ENCODE measurements at places on chromosomes 7 and 10.

- DNase-seq, result no peak
Measured at GRCh38 chr7:960269-960871, 5.9 kb upstream of the ADAP1 start.

DNA sequence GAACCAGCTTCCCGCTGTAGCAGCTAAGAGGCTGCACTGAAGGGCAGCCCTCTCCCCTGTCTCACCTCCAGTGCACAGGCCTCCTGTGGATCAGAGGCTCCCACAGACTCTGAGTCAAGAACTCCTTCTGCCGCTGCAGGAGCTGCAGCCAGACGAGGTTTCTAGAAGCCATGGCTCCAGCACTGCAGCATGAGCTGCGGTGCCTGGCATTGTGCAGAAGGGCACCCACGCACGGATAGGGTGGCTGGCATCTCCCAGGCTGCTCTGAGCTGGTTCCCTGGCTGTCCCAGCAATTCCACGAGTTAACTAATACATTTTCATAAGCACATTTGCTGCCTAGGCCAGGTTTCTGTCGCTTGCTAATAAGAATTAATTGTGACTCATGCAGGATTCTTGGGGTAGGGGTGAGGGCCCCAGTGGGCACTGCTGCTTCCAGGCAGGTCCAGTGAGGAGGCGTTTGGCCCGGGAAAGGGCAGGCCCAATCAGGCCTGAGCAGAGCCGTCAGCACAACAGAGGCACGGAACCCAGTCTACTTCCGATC, 594.2 kb downstream of the DNAJB6 start:
- no peak for DNase-seq

DNA sequence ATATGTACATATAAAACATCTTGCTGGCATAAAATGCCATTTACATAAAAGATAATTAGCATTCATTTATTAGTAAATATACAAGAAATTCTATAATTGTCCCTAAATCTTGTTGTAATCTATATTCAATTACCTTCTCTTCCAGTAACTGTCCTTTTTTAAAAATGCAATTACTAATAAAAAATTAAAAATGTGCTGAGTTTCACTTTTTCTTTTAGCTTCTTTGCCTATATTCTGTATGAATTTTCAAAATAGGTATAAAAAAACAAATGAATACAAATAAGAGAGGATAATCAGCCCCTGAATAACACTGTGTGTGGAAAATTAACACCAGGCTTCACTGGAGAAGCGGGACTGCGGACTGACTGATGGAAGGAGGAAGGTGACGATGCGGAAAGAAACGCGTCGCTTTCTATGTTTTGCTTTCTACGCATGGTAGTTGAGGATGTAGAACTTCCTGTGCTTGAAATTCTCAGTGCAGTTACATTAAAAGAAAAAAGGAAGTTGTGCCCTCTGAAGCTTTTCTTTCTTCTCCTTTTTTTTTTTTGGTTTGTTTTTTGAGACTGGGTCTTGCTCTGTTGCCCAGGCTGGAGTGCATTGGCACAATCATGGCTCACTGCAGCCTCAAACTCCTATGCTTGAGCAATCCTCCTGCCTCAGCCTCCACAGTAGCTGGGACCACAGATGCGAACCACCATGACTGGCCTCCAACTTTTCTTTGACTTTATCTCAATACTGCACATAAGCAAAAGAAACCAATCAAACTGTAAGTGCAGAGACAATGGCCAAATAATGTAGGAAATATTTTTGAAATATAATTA, 7.4 kb upstream of the ZMYND11 start:
- DNase-seq, result no peak

DNA sequence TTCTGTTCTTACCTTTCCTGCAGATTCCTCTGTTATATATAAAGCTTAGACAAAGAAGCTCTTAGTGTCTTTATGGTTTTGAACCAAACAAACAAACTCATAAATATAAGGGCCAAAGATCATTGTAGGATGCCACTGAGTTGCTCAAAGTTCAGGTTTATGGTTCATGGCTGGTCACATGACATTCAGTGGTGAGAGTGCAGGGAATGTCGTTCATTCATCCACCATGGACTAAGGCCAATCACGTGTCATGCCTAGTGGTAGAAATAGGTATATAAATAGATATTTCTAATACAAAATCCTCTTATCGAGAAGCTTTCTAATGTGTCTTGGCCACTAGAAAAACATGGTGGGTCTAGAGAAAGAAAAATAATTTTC, 119.4 kb downstream of the GATA3 start:
- DNase-seq, result no peak

DNA sequence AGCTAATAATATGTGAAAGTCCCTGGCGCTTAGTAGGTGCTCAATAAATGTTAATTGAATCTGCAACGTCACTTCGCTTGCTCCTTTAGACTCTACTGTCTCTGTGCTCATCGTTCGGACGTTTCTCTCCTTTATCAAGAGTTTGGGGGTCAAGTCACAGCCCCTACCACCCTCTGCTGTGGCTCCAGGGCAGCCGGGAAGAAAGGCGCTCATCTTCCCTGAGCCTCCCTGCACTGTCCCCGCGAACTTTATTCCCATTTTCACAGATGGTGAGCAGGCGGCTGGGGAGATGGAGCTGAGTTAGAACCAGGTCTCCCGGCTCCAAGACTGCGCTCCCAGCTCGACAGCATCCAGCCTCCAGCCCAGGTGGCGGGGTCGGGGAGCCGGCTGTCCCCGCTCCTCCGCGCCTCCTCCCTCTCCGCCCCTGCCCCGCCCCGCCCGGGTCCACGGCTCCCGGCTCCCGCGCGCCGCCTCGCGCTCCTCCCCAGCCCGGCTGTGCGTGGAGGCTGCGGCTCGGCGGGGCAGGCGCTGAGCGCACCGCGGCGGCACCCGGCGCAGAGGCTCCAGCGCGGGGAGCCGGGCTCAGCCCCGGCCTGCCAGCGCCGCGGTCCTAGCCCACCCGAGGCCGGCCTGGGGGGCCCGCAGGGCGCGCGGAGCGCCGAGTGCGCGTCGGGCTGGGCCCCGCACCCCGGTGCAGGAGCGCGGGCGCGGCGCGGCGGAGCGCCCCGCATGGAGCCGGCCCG, at the start of gene CLEC2L:
TSS of gene CLEC2L (plus strand) at position 487 of the 743 bp plus-strand sequence. CDS start at position 730, 243 bp downstream.
- no peak for DNase-seq
